Mammary epithelial cell (primary cell): ENCODE measurements at places on chromosomes 3 and 15.

DNA sequence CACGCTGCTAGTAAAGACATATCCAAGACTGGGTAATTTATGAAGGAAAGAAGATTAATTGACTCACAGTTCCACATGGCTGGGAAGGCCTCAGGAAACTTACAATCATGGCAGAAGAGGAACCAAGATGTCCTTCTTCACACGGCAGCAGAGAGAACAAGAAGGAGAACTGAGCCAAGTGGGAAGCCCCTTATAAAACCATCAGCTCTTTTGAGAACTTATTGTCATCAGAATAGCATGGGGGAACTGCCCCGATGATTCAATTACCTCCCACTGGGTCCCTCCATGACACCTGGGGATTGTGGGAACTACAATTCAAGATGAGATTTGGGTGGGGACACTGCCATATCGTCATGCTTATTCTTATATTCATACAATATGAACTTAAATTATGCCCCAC lies 49.0 kb downstream of the DUT start:
- no peak for DNase-seq

DNA sequence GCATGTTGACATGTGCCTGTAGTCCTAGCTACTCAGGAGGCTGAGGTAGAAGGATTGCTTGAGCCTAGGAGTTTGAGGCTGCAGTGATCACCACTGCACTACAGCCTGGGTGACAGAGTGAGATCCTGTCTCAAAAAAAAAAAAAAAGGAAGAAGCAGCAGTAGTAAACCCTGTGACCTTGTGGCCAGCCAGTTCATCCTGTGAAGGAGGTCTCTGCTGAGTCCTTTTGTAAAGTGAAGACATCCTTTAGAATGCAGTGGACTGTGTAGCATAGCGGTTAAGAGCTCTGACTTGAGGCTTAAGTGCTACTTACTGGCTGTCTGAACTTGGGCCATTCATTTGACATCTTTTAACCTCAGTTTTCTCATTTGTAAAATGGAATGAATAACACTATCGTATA lies 8.3 kb downstream of the EXOSC7 start:
- no peak for DNase-seq

- no peak for DNase-seq
Observed at GRCh38 chr3:125055331-125055912, 375 bp downstream of the HEG1 start.

GRCh38 chr3:184654375-184654774 lies 57.5 kb downstream of the MAGEF1 start:
- DNase-seq: peak; percentile 40
